GDM1 (cell line): ENCODE measurements at places on chromosomes 6 and 20.

GRCh38 chr6:151349651-151350270 is 41.6 kb downstream of the ZBTB2 start:
- DNase-seq = no peak

DNA sequence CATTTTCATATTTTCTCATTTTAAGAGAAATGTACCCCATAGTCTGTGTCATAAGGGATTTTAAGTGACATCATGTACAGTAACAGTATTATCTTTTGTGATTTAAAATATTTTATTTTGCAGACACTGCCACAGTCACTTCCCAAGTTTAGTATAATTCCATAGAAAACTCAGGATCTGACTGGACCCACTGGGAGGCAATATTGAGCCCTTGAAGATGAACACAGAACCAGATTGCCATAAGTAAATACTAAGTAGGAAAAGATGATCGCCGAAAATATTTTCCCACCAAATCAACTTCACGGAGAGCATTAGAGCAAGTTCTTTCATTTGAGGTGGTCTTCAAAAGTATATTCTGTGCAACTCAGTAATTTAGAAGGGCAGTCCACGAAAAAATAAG is 17.6 kb upstream of the PKHD1 start:
- no peak for DNase-seq

- no peak for DNase-seq
These were observed 188.2 kb downstream of the LRFN2 start for GRCh38 chr6:40398810-40399477.

- DNase-seq = no peak
These were observed 54.1 kb upstream of the NT5E start for GRCh38 chr6:85395746-85396145.

DNA sequence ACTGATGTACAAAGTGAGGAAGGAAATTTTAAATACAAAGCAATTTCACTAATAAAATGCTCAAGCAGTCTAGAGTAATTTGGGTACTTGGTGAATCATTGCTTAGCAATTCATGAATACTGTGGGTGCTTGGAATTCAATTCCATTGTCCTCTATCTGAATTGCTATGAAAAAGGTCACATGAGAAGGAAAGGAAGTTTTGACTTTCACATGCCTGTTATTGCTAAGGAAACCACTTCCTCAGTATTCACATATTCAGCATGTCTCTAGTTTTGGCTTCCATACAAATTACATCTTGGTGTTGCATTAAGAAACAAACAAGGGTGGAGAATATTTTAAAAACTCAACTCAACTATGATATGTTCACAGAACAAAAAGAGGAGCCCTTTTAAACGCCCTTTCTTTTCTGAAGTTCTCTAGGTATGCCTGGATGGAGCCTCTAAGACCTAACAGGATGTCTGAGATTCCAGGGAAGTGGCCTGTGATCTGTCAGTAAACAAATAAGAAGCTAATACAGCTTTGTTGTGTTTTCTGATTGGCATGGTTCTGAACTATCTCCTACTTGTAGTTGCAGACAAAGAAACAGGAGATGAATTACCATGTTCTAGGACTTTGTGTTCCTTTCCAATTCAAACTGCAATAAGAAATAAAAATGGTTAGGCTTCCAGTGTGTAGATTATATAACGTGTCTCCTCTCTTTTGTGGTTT is 190.4 kb downstream of the OGFRL1 start:
- no peak for DNase-seq

DNA sequence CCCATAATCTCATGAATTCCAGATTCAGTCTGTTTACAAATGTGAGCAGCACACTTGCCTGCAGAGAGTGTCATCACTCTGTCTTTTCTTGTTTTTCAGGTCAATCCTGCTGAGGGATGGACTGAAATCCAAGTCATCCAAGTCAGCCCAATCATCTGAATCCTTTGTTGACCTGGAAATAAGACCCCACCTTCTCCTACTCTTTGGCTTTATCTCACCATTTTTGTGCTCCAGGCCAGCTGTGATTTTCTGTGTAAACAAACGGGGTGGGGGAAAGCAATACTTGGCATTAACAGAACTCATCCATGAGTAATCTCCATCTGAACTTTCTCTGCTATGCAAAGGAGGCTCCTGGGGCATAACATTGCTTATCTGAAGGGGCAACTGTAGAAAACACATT is 16.9 kb upstream of the GSTA4 start:
- no peak for DNase-seq

GRCh38 chr6:101113468-101114260 is 232.5 kb upstream of the ASCC3 start:
- no peak for DNase-seq

GRCh38 chr20:55782224-55782911 is 223.0 kb downstream of the CBLN4 start:
- DNase-seq = no peak

- DNase-seq = no peak
These were observed 737.9 kb downstream of the EYS start for GRCh38 chr6:64969139-64969538.

GRCh38 chr6:13398421-13398994 is 70.2 kb upstream of the TBC1D7 start:
- no peak for DNase-seq

DNA sequence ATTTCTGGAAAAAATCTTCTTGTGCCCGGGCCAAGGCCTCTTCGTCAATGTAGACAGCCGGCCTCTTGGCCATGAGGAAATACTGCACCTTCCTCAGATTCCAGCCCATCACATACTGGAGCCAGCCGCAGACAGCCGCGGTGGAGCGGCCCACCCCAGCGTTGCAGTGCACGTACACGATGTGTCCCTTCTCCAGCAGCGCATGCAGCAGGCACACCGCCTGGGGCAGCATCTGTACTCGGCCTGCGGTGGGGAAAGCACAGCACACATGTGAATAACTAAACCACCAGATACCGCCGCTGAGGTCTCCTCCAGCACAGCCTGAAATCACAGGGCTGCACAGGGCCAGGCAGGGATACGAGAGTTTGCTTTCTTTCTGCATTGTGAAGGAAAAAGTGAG is 107.9 kb downstream of the EPM2A start:
- DNase-seq = no peak

DNA sequence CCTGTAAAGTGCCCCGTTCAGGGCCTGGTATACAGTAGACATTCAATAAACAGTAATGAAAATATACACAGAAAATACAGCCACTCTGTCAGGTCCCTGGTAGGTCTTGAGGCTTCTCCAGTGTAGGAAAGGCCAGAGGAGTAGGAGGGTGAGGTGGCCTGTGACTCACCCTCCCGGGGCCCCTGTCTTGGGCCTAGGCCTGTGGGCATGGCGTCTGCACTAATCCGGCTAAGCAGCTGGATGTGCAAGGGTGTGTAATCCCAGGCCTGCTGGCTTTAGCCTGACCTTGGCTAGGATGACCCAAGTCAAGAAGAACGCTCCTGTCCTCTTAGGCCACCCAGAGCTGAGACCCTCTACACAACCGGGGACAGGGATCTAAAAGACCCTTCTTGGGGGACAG is 84.9 kb downstream of the KCNB1 start:
- DNase-seq = no peak

DNA sequence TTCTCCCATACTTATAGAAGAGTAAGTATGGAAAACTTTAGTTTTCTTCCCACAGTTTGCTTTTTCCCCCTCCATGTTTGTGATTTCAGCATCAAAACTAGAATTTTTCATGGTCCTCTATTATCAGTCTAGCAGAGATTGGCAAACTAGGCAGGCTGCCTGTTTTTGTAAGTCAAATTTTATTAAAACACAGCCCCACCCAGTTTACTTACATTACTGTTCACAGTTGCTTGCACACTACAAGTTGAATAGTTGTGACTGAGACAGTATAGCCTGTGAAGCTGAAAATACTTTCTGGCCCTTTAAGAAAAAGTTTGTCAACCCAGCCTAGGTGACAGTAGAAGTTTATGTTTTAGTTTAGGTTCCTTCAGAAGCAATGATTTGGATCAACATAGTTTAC is 19.5 kb downstream of the MCM8 start:
- no peak for DNase-seq
